CD4-positive, alpha-beta T cell treated with Interleukin-2 at 100 ng/mL for 4 hours (primary cell): ENCODE measurements at places on chromosomes 2 and 18.

DNA sequence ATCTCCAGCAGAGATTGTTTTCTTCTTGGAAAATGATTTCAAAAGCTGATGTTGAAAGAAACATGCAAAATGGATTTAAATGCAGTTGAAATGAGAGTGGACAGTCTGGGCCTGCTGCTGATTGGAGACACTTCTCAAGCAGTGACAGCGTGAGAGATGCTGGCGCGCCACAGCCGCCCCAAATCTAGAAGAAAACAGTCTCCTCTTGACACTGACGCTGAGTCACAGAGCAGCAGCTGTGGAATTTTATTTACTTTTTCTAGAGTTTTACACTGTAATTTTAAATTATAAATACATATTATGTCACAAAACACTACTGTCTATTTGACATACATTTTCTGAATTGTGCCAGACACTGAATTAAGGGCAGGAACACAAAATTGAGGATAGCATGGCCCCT, 121.8 kb upstream of the TMEM200C start:
- DNase-seq = no peak

DNA sequence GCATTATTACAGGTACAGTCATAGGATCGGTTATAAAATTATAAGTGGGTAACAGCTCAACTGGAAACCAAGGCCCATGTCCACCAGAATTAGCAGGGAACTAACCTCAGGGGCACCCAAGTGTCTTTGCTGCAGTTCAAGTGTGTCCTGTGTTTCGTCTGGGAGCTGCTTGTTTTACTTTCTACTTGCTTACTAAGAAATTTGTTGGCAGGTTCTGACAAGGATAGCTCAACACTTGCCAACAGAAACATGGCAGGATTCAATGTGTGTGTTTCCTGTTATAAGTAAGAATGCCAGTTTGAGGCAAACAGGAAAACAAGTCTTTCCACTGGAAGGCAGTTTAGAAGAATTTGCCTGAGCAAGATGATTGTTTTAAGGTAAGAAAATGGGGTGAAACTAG, 104.5 kb downstream of the EPHA4 start:
- DNase-seq = no peak

DNA sequence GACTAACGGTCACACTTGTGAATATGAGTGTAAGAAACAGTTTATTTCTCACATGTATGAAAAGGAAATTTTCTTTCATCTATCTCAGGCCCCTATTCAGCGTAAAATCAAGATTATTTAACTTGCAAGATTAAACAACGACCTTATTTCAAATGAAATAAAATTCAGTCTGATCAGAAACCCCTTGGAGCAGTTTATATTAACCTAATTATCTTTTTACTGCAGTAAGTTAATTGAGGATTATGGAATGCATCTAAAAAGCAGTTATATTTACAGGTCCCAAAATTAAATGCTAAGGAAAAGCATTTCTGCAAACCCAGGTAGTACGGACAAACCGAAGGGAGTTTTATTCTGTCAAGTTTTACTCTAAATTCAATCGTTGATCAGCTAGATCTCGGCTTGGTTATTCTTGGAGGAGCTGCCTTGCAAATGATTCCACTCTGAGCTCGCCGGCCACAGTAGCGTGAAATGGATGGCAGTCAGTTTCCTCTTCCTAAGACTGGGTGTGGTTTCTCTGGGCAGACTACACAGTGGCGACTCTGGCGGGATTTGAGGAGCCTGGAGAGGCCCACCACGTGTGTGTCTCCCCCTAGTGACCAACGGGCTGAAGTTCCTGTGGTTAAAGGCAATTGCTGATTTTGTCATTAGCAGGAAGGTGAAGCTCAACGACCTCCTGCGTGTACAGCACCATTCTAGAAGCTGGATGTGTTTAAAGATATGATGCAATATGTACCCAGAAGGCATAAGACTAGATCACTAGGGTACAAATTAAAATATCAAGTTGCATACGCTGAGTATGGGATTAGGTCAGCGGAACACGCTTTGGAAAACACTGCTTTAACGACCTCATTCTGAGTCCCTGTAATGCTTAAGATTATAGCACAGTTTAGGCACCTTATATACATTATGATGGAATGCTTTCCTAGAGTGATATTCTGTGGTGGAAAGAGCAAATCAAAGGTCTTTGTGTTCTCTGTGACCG, 36.4 kb downstream of the PRKRA start:
- DNase-seq = peak; percentile 81

DNA sequence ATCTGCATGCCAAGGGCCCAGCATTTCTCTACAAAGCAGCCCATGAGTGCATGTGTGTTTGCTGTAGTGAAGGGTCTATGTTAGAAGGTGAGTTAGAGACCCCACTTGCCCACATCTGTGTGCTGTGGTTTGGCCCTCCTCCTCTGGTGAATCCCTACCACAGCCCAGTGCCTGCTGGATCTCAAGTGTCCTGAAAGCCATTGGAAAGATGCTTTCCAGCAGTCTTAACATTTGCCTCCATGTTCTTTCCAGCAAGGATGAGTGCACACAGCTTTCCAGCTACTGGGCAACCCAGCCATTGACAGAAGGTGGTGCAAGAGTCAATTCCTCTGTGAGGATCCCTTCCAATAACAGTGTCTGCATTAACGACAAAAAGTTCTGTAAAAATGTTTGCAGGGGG, 13.6 kb downstream of the CRIM1 start:
- DNase-seq = no peak

DNA sequence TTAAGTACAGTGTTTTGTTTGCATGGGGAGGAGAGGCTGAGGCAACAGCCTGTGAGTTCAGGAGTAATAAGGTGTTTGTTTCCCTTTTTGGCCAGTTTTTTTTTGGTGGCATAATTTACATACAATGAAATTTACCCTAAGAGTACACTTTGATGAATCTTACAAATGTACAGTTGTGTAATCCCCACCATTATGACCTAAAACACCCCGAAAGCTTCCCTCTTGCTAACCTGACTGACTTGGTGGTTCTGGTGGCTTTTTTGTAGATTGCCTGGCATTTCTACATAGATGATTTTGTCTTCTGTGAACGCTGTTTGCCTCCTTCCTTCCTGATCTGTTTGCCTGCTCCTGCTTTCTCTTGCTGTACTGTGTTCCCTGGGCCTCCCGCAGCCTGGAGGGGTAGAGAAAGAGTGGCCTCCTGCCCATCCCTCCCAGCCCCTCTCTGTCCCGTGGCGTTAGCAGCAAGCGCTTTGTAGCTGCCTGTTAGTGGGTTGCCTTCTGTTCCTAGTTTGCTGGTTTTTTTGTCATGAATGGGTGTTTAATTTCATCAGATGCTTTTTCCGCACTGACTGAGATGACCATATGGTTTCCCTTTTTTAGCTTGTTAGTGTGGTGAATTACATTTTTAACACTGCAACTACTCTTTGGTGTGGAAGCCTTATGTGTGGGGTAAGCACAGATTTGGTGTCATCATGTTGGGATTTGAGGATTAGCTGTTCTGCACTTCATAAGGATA, 32.1 kb downstream of the ASAP2 start:
- no peak for DNase-seq

DNA sequence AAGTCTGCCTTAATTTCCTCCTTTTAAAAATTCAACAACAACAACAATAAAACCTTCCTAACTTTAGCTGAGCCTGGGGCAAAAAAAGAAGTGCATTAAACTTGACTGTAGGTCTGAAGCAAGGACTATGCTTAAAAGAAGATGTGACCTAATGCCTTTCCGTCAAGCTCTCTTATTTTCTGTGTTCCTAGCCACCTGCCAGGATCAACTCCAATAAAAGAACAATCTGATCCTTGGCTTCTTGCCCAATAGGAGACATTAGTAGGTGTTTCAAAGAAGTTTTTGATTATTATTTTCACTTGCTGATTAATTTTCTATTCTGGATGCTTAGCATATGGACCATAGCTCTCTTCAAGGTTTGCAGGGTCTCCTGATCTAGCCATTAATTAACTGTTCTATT, 237.5 kb downstream of the STK39 start:
- no peak for DNase-seq

DNA sequence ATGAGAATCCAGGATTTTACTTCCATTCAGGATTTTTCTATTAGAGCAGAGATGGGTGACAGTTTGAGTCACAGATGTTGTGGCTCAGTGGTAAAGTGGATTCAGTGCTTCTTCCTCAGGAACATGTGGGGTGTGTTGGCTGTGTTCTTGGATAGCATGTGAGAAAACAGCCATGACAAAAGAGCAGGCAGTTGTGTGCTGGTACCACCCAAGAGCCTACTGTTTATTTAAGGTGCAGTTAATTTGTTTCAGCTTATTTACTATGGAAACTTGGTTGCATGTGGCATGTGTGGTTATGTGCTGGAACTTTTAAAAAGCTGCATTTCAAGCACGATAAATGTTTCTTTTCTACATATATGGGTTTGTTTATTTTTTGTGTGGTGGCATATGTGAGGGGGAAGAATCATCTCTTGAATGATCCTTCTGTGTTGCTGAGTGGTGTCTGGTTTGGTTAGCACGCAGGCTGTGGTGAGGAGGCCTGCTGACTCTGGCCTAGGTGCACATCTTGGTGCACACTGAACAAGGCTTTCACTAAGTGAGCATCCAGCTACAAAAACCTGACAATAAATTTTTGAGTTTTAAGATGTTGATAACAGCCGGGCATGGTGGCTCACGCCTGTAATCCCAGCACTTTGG, 67.3 kb downstream of the SPTBN1 start:
- no peak for DNase-seq

DNA sequence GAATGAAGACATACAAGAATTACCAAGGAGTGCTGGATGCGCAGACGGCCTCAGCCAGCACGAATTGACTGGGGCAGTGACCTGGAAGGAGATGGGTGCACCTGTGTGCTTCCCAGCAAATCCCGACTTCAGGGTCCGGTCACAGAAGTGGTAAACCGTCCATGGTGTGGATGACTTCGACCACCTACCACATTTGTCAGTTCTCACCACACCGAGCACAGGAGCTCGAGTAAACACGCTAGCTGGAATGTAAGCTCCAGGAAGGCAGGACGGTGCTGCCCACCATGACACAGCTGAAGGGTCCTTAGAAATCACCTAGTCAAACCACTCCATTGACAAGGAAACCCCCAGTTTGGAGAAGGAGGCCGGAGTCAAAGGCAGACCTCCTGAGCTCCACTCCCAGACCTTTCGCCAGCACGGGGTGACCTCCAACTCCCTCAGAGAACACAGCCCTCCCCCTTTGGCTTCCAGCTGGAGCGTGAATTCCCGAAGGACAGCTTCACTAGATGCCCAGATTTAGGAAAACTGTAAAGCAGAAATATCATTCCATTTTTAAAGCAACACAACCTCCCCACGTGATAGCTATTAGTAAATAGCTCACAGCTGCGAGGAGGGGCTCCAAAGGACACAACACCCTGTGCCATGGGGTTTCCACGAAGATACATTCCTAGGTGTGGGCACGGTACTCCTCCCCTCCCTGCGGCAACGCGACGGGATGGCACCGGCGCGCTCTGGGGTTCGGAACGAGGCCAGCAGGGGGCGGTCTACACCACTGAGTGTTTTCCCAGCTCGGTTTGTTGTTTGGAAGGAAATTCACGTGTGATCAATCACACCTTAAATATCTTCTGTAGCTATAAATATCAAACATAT, 34.1 kb upstream of the GNAL start:
- peak; percentile 13 for DNase-seq

- DNase-seq = no peak
Observed at GRCh38 chr18:21205695-21206094, 36.3 kb upstream of the GREB1L start.

- no peak for DNase-seq
Observed at GRCh38 chr2:201572846-201573508, 70.3 kb downstream of the TMEM237 start.

GRCh38 chr2:149877074-149877473, 289.5 kb upstream of the MMADHC start:
- no peak for DNase-seq

DNA sequence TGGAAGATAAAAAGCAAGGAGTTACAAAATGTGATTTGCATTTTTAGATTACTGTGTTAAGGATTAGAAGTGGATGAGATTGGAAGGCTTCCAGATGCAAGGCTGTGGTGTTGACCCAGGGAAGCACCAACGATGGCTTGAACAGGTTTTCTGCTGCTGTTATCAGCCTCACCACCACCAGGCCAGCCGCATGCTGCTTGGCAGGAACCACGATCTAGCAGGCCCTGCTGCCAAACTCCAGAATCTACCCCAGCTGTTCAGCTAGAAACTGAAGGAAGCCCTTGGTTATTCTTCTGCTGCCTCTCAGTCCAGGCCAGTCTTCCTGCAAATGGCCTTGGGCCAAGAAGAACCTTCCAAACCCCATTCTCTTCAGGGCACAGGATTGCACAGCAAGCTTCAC, 133.9 kb downstream of the MTCL1 start:
- no peak for DNase-seq

DNA sequence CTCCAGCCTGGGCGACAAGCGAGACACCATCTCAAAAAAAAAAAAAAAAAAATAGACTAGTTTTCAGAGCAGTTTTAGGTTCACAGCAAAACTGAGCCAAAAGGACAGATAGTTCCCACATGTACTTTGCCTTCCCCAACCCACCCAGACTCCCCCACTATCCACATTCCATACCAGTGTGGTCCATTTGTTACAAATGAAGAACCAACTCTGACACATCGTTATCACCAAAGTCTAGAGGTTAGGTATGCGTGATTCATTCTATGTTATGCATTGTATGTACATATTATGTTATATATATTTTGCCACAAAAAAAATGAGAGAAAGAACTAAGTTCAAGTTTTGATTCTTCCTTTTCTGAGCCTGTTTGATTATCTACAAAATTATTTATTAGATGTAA, 3.5 kb downstream of the DUSP11 start:
- no peak for DNase-seq

DNA sequence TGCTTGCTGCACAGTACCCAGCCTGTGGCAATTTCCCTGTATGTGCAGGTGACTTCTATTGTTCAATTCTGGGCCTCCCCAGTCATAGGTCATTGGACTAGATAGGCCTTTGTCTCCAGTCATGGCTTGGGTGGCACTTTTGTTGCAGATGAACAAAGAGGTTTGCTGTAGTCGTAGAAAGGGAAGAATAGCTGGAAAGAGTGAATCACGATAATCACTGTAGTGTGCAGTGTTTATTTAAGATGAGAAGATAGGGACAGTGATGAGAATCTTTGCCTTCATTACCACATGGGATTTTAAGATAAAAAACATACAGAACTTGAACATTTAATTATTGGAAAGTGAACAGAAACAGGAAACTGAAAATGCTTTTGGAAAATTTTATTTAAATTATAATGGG, 156.1 kb upstream of the CYRIA start:
- no peak for DNase-seq

GRCh38 chr2:40281021-40281940, 170.6 kb downstream of the SLC8A1 start:
- DNase-seq = no peak

GRCh38 chr2:69177063-69177771, 164.2 kb downstream of the ANTXR1 start:
- DNase-seq = no peak

- DNase-seq = no peak
Observed at GRCh38 chr2:238169048-238169707, 10.4 kb downstream of the ERFE start.

- DNase-seq = no peak
Observed at GRCh38 chr2:187580462-187581124, 26.4 kb upstream of the TFPI start.
